ENCODE measurements at places on chromosomes 3 and 15.

GRCh38 chr3:96070678-96071077 is 743.7 kb upstream of the EPHA6 start:
- no peak for DNase-seq

DNA sequence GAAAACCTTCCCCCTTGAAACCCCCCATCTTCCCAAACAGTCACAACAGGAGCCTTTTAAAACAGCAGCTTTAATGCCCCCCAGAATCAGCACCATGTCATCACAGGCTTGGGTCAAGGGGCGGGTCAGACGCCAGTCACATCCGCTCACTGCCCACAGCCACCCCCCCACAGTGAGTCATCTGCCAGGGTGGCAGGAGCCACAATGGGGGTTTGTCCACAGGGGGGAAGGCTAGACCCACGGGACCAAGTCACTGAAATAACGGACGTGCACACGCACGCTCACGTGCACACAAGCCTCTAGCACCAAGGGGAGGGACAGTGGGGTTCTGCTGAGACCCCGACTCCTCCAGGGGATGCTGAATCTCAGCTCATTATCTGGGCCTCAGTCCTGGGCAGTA is 441 bp upstream of the UCN2 start:
- DNase-seq: peak; percentile 68

GRCh38 chr15:44591326-44591725 is 54.4 kb downstream of the EIF3J start:
- no peak for DNase-seq

GRCh38 chr3:99817047-99817436 is 620 bp upstream of the CMSS1 start:
- DNase-seq: peak; percentile 25
